EL (cell line): ENCODE measurements at places on chromosomes 5 and 9.

DNA sequence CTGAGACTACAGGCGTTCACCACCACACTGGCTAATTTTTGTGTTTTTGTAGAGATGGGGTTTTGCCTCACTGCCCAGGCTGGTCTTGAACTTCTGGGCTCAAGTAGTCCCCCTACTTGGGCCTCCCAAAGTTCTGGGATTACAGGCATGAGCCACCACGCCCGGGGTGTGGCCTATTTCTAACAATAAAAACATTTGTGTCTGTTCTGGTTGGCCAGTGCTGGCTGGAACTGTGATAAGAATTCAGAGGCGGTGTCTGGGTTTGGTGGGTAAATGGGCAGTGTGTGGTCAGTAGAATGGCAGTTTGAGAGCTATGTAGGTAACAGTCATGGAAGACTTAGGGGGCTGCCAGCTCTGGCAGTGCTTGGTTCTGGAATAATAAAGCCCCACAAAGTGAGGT lies 46.9 kb upstream of the SYNPO start:
- DNase-seq, result no peak

DNA sequence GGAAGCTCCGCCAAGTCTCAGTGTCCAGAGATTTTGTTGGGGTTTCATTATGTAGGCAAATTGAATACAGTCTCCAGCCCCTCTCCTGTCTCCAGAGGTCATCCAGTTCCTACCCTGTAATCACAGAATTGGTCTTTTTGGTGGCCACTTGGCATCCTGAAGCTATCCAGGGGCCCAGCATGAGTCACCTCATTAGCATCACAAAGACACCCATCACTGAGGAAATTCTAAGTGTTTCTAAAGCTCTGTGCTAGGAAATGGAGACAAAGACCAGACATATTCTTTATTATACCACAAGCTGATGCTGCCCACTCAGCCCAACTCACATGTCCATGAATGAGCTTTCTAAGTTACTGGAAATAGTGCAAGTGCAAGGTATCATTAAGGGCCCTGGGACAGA lies 229.9 kb downstream of the DOCK8 start:
- DNase-seq, result no peak

DNA sequence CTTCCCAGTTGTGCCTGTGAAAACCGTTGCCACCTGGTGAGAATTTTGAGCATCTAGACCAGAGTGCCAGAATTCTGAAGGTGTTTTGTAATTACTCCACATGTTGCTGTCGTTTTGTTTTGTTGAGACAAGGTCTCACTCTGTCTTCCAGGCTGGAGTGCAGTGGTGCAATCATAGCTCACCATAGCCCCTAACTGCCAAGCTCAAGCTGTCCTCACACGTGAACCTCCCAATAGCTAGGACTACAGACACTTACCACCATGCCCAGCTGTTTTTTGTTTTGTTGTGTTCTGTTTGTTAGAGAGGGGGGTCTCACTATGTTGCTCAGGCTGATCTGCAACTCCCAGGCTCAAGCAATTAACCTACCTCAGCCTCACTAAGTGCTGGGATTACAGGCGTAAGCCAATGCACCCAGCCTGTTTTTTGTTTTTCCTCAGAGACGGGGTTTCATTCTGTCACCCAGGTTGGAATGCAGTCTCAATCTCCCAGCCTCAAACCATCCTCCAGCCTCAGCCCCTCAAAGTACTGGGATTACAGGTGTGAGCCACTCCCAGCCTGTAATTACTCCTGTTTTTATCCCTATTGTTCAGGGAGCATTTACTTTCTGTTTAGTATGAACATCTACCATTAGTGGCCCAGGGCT lies 121.1 kb upstream of the DMRT1 start:
- DNase-seq, result no peak

- DNase-seq, result no peak
Measured at GRCh38 chr9:135196474-135196873, 109.0 kb downstream of the OLFM1 start.

DNA sequence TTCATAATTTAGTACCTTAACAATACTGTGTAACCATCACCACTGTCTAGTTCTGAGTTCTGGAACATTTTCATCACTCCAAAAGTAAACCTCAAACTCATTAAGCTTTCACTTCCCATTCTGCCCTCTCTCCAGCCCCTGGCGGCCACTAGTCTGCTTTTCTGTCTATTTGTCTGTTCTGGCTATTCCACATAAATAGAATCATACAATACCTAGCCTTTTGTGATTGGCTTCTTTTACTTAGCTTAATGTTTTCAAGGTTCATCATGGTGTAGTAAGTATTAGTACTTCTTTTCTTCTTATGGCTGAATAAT lies 138.7 kb downstream of the RAPGEF6 start:
- DNase-seq, result no peak

GRCh38 chr9:127089631-127090081 lies 32.8 kb downstream of the ANGPTL2 start:
- DNase-seq, result no peak

- no peak for DNase-seq
Measured at GRCh38 chr9:100600521-100601079, 22.7 kb downstream of the CAVIN4 start.

DNA sequence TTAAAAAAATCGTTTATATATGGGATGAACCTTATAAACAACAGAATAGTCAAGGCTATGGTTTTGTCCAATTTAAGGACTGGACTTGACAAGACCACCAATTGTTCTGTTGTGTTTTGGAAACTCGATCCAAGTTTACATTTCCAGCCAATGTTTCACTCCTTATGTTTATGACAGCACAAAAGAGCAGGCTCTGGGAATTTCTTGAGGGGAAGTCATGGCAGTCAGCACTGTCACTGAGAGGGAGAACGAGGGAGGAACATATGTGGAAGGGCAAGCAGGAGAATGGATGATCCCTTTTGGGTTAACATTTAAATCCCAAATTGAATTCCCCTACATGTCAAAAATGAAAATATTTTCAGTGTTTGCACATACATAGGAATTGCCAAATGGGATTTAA lies 292.5 kb downstream of the MARCHF11 start:
- no peak for DNase-seq

GRCh38 chr5:102749416-102750030 lies 5.6 kb upstream of the PAM start:
- no peak for DNase-seq

- no peak for DNase-seq
Measured at GRCh38 chr5:148848393-148849031, 22.1 kb downstream of the ADRB2 start.
